Left forelimb (tissue), 1 donor: ENCODE measurements at places on chromosomes 11 and 22.

DNA sequence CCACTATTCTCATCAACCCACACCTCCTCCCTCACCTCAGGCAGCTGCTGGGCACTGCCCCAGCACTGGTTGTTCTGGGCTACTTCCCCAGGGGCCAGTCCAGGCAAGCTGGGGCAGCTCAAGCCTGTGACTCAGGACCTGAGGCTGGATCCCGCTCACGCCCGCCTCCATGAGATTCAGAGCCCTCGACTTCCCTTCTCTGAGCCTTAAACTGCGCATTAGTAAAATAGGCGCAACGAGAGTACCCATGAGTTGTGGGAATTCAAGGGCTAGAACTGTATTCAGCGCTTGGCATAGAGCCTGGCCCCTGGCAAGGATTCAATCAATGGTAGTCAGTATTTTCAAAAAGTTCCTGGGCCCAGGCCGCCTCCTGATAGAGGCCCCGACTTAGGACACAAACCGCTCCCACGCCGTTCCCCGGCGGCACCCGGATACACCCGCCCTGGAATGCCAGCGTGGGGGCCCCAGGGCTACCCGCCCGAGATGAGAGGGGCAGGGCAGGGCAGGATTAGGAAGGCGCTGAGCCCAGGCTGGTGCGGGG is 723 bp upstream of the CD82 start:
- no peak for DNase-seq

DNA sequence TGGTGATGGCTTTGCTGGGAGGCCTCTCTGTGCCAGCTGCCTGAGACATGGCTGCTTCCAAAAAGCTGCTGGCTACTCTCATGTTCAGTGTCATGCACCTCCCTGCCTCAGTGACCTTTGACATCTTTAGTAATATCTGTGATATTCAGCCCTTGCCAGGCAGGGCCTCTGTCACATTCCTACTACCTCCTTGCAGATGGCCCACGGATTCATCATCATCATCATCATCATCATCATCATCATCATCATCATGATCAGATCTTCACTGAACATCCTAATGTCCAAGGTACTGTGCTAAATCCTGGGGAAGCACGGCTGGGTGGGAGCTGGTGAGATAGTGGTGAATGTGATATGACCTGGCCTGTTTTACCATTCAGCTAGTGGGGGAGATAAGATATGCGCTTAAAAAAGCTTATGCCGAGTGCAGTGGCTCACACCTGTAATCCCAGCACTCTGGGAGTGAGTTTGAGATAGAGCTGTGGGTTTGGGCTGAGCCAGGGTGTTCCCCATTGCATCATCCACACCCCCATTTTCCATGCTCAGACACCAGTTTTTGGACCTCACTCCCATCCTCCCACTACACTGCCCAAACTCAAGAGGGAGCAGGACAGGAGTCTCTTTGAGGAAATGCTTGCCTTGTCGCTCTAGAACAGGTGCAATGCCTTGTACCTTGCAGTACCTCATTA is 17.1 kb upstream of the TMPRSS13 start:
- DNase-seq, result no peak

DNA sequence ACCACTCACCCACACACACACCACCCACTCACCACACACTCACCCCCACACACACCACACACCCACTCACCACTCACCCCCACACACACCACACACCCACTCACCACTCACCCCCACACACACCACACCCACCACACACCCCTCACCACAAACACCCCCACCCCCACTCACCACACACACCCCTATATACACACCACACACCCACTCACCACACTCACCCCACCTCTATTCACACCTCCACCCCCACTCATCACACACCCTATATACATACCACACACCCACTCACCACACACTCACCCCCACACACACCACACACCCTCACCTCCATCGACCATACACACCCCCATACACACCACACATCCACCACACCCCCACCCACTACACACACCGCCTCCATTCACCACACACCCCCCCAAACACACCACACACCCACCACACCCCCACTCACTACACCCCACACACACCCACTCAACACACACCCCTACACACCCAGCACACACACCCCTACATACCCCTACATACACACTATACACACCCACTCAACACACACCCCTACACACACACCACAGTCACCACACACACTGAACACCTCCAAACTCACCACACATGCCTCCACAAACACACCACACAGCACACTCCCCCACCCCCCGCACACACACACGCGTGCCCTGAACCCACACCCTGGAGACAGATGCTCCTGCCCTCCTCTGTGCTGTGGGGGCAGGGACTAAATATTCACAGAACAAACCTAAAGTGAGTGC is 19.0 kb upstream of the TTLL12 start:
- no peak for DNase-seq

DNA sequence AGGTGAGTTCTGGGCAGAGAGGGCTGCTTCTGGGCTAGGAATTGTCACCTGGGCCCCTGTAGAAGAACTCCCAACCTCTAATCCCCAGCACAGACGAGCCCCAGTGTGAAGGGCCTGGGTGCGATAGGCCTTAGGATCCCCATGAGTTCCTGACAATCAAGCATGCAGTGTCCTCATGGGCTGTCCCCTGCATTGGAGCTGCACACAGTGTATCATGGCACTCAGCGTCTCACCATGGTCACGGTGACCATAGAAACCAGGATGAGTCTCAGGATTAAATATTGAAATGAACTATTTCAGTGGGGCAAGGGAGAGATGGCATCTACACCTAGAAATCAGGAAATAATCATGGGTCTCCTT is 292 bp downstream of the SCGB2A1 start:
- no peak for DNase-seq

DNA sequence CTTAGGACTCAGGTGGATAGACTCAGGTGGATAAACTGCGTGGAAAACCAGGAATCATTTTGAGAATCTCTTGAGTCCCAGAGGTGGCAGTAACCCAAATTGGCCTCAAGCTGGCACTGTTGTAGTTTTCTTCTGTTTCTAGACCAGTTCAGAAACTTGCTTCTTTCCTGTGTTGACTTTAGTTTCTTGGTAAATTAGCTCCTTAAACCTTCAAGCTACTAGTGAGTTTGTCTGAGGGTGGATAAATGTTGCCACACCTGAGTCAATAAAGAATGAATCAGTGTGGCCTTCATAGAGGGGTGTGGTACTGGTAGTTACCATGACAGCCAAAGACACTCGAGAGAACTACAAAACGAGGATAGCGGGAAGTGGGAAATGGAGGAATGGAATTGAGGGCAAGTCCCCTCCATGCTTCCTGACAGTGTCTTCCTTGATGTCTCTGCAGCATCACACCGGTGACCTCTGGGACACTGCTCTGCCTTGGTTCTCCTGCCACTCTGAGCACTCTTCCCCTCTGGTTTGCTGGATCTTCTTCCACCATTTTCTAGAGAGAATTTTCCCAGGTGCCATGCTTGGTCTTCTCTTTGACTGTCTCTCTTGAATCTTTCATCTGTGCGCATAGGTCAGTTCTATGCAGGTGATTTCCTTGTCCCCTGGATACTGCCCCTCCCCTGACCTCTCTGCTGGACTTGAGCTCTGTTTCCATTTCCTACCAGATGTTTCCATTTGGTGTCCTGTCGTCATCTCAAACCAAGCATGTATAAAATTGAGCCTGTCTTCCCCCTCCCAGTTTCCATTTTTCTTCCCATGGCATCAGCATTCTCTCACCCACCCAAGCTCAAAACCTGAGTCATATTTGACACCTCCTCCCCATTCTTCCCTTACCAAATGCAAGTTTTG is 7.2 kb downstream of the POLD4 start:
- DNase-seq, result no peak

DNA sequence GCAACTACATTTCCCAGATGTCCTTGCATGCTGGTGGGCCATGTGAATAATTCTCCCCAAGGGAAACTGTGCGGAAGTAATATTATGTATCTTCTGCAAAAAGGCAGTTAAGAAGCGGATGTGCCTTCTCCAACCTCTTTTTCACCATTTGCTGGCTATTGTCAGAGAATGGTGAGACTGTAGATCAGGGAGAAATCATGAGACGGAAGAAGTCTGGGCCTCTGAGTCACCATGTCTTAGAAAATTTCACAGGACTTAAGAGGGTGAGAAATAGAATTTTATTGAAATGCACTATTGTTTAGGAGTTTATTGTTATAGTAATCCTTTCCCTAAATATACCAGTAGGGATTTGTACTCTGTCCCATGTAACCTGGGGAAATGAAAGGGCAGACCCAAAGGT is 298.7 kb upstream of the ZC3H12C start:
- no peak for DNase-seq

DNA sequence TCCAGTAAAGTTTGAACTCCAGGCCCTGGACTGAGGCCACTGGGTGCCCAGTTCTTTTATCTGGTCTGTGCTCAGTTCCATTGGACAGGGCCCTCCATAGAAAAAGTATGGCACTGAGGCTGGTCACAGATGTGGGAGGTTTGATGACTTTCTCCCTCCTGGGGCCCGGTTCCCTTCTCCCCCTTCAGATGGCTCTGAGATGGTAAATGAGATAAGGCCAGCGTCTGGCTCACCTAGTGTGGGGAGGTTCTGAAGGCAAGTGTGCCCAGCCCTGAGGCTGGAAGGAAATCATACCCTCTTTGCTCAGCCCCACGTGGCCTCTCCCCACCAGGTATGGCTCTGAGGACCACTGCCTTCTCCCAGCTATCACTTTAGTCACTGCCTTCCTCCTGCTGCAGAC is 1.5 kb upstream of the CLDN5 start:
- DNase-seq, result no peak

DNA sequence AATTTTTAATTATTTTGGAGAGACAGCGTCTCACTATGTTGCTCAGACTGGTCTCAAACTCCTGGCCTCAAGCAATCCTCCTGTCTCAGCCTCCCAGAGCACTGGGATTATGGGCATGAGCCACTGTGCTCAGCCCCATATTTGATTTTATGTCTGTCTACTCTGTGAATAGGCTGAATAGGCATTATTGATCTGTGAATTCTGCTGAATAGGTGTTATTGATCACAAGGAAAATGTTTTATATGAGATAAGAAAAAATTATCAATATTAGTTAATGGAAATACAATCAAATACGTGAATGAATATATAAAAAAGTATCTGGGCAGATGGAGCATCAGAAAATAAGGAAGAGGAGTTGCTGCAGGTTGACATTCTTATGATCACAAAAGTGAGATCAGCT is 483.4 kb upstream of the LARGE1 start:
- no peak for DNase-seq

DNA sequence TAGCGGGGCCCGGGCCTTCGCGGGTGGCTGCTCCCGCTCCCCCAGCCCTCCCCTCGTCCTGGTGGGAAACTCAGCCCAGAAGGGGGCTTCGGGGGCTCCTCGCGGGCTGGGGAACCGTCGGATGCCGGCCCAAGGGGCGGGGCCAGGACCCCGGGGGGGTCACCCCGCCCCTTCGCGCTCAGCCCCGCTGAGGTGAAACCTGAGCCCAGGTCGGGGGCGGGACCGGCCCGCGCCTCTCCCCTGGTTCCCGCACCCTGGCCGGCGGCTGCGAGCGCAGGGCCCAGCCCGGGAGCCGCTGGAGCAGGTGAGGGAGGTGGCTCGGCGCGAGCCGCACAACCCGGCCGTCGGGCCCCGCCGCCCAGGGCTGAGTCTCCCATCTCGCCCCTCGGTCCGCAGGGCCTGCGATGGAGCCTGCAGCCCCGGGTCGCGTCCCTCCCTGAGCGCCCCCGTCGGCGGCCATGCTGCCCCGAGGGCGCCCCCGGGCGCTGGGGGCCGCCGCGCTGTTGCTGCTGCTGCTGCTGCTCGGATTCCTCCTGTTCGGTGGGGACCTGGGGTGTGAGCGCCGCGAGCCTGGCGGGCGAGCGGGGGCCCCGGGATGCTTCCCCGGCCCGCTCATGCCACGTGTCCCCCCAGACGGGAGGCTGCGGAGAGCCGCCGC is at the start of gene LARGE2:
Gene LARGE2, plus strand, starts transcription at position 232 of the 658 bp plus-strand sequence. Its CDS starts 227 bp downstream, at position 459.
- peak; percentile 65 for DNase-seq

- DNase-seq, result no peak
Observed at GRCh38 chr11:89436071-89436470, 55.1 kb downstream of the NOX4 start.

DNA sequence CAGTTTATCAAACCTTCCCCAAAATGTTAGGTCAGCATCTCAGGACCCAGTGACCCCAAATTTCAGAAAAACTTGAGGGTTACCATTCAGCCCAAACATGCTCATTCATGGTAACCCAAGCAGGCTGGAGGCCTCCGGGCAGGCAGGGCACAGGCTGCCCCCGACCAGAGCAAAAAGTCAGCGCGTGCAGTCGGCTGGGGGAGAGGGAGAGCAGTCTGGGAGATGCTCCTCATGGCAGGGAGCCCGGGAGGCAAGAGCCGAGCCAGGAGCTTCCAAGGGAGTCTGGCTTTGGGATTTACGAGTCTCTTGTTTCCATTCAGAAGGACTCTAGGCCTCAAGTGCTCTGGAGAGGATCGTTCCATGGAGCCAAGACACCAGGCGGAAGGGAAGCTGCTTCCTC is 45.7 kb downstream of the RPUSD4 start:
- no peak for DNase-seq

DNA sequence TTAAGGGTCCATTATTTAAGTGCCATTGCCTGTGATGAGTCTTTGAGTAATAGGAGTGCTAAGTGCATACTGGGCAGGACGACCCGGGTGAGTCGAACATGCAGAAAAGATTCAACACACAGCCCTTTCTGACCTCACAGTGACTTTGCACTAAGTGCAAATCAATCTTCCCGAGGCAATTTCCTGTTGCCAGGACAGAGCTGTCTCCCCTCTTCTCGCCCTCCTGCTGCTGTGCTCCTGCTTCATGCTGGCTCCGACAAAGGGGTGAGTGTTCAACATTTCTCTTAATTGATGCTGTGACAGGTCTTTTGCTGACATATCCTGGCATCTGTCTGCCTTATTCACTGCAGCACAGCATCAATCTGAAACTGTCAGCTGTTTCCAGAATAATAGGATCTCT is 42.0 kb downstream of the MCHR1 start:
- DNase-seq, result no peak

- no peak for DNase-seq
Observed at GRCh38 chr11:19183646-19184045, 18.1 kb downstream of the CSRP3 start.

GRCh38 chr22:27212617-27213177 is 555.3 kb downstream of the MIAT start:
- DNase-seq, result peak; percentile 79

GRCh38 chr11:113935858-113936257 is 31.3 kb downstream of the HTR3B start:
- DNase-seq, result no peak

DNA sequence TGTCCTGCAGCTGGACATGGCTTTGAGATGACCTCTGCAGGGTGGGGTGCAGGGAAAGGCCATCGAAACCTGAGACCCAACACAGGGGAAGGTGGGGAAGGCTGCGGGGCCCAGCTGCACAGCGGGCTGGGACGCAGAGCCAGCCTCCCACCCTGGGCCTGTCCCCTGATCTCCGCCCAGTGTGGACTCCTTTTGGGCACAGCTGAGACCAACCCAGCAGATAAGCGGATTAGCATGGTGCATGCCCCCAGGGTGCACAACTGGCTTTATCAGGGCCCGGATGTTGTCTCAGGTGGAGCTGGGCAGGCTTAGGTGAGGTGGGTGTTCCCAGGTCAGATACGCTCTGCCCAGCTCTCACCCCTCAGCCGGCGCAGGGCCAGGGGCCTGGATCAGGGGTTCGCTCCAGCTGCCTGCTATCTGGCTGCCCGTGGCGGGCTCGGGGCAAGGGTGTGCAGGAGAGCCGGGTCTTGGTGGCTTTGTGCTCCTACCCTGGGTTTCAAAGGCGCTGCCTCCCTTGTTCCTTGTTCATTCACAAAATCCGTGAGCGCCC is 28.1 kb upstream of the MUC5AC start:
- DNase-seq, result peak; percentile 48

- no peak for DNase-seq
Observed at GRCh38 chr11:110907629-110908028, 195.4 kb upstream of the ARHGAP20 start.
